ENCODE measurements at places on chromosomes 5 and 9. TPM values are rescaled to one million over a fixed set of nuclear protein-coding genes. Genes with fewer than 3 reads are reported as not detected.

FCHSD1 gene
- total RNA-seq = 59.3 TPM

C1QTNF3 gene
- 4.5 TPM for total RNA-seq

IFNB1 gene
- not detected for total RNA-seq

ZNF474 gene
- not detected for total RNA-seq

IL4 gene
- not detected for total RNA-seq

EFNA5 gene
- not detected for total RNA-seq

SHISAL2B gene
- not detected for total RNA-seq

SMIM33 gene
- total RNA-seq = 1.2 TPM

MARCOL gene
- total RNA-seq = not detected

SPARC gene
- total RNA-seq = 1.1 TPM

SHC3 gene
- total RNA-seq = not detected

JAK2 gene
- total RNA-seq = 53.4 TPM

TAF1L gene
- not detected for total RNA-seq

PDE6A gene
- not detected for total RNA-seq

PAIP2 gene
- total RNA-seq = 96.0 TPM

HRCT1 gene
- total RNA-seq = not detected

CTXN3 gene
- not detected for total RNA-seq

NAA35 gene
- 22.4 TPM for total RNA-seq

TAS2R1 gene
- not detected for total RNA-seq

SLC34A1 gene
- 0.12 TPM for total RNA-seq

C9 gene
- total RNA-seq = not detected

PCDHGA6 gene
- not detected for total RNA-seq

CER1 gene
- not detected for total RNA-seq

DOCK8 gene
- total RNA-seq = 270 TPM

ZNF608 gene
- not detected for total RNA-seq

TMEM141 gene
- 38.5 TPM for total RNA-seq

ANKRD55 gene
- total RNA-seq = 11.9 TPM

DHFR gene
- 90.6 TPM for total RNA-seq

CDH9 gene
- total RNA-seq = not detected

URM1 gene
- 78.1 TPM for total RNA-seq

FOXE1 gene
- total RNA-seq = not detected

FBXO38 gene
- total RNA-seq = 53.1 TPM

WDR38 gene
- total RNA-seq = not detected

FBP1 gene
- 0.40 TPM for total RNA-seq

LTC4S gene
- 2.5 TPM for total RNA-seq

NOXA1 gene
- 1.1 TPM for total RNA-seq

SH3TC2 gene
- total RNA-seq = not detected

FGF1 gene
- not detected for total RNA-seq

ANKRD34B gene
- not detected for total RNA-seq

PCDHGA10 gene
- not detected for total RNA-seq

MSX2 gene
- total RNA-seq = 0.17 TPM

LIFR gene
- total RNA-seq = 0.12 TPM

MYO10 gene
- total RNA-seq = not detected

CEMIP2 gene
- total RNA-seq = 43.2 TPM

RORB gene
- not detected for total RNA-seq

SLC30A5 gene
- total RNA-seq = 50.5 TPM

TMEM232 gene
- total RNA-seq = 0.60 TPM

SUSD3 gene
- 81.1 TPM for total RNA-seq

ODF2 gene
- 64.9 TPM for total RNA-seq

MEGF9 gene
- total RNA-seq = 9.4 TPM

INSYN2B gene
- not detected for total RNA-seq

SEMA6A gene
- total RNA-seq = not detected

ADGRD2 gene
- not detected for total RNA-seq

HNRNPH1 gene
- total RNA-seq = 895 TPM

MYORG gene
- 2.8 TPM for total RNA-seq

DNM1 gene
- total RNA-seq = 0.60 TPM

LSM11 gene
- 4.8 TPM for total RNA-seq

NACC2 gene
- total RNA-seq = 4.1 TPM

All from activated CD4-positive, alpha-beta T cell treated with anti-CD3 and anti-CD28 coated beads, Interleukin-2, amount 10 ng/mL, durations not matched to agents 7 days and 5 days (primary cell).